GM03348 (cell line): ENCODE measurements at places on chromosomes 3 and 15.
A peak's percentile ranks its signal among the peaks of the same experiment; 100 is the strongest.

DNA sequence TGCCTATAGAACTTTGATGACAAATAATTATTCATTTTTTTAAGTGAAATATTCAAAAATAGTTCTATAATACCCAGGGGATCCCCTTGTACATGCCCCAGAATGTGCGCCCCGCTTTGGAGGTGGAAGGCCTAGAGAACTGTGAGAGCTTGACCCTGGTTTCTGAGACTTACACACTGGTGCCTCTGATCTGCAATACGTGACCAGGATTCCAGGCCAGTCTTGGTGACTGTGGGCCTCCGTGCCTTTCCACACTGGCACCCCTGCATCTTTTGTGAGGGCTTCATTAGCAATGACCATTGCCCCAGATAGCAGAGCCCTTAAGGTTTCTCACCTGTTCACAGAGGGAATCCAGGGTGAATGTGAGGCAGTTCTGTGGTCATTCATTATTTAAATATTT lies 44.0 kb downstream of the CLSTN2 start:
- no peak for DNase-seq

DNA sequence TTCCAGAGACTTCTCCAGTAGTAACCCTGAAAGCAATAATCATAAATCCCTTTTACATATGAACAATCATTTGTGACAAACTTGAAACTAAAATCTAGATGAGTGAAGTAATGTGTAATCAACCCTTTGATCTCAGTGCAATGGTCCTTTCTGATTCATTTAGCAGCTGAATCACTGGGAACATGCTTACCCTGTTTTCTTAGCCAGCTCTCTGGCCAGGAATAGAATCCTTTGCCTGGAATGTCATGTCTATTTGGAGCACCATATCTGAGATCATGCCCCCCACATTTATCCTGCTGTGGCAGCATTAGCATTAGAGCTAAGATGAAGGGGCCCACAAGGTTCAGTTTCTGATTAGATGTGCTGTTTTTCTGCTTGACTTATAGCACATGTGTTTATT lies 309.8 kb downstream of the OXSM start:
- no peak for DNase-seq

DNA sequence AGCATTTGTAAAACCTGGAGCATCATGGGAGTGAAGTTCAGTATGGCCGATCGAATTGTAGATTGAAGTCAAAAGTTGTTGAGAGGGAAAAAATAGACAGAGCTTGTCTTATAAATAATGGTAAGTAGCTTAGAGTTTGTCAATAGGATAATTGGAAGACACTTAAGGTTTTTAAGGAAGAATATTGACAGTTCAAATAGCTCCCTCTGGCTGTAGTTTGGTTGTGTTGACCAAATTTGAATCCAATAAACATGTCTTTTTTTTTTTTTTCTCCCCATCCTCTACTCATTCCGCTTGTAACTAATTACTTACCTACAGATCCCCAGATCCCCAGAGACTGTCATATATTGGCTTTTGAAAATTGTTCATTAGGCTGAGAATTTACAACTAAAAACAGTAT lies 677.0 kb downstream of the AGBL1 start:
- no peak for DNase-seq

DNA sequence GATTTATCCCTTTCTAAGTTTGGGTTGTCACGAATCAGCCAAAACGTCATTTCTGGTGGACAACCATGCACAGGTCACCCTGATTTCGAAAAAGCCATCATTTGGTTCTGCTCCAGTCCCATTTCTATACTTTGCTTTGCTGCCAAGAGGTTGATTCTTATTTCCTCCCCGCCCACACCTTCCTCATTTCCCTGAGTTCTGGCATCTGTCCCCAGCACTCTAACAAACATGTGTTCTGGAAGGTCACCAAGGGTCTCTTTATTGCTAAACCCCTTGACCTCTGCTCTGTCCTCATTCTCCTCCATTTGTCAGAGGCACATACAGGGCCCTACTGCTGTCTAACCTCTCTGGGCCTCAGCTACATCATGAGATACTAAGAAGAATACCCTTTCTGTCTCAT lies 36.4 kb upstream of the PTPRG start:
- DNase-seq = no peak

- DNase-seq = no peak
Measured at GRCh38 chr3:56633602-56634535, 49.2 kb downstream of the TASOR start.

DNA sequence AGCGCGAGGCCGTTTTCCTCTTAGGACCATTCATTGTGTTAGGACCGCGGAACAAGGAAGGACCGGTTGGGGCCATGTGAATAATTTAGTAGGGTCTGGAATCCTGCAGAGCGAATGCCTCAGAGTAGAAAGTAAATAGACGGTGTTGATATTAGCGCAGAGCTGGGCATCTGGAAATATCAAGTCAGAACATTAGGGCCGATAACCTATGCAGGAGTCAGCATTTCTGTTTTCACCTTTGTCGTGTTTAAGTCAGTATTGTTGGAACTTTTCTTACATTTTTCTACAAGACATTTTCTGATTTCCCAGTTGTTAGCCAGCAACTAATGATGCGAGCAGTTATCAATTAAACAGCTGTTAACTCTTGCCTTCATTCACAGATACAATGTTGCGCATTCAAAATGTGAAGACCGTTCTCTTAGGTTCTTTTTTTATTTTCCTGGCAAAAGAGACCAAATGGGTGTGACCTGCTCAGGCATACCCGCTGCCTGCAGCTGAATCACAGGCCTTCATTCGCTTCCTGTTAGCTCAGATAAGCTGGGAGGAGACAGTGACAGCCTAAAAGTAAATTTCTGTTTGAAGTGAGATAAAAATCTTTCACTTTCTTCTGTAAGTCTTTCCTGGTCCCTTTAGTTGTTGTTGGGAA lies 966 bp upstream of the PKM start:
- peak; percentile 85 for DNase-seq

GRCh38 chr3:149226776-149227175 lies 5.1 kb upstream of the CP start:
- DNase-seq = no peak

DNA sequence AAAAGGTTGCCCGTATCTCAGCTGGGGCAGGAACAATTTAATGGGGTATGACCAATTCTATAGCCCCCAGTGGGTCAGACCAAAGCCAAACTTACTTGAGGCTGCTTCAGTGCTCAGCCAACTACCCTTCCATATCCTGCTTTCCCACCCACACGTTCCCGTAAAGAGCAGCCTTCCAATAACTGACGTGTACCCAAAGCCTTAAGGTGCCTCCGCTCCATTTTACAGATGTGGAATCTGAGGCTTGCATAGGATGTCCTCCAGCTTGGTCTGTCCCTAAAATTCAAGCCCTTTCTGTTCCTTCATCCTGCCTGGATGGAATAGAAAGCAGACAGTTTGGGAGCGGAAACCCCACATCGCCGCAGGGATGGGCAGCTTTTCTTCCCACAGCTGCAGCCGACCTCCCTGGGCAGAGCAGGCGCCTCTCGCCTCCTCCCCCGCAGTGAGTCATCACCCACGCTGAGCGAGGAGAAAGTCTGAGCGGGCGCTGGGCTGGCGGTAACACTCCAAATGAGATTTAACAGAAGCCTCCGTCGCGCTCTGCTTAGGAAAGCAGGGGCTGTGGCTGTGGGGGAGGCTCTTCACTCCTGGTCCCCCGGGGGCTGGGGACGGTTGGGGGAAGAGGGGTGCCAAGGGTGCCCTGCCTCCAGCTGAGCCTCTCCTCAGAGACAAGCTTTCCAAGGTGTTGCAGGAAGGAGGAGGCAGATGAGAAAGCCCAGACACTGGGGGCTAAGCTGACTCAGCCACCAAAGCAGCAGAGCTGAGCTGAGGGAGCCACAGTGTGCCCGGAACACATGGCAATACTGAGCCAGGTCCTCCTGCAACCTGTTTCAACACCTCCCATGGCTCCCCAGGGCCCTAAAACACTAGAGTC lies 57.8 kb upstream of the HRH1 start:
- DNase-seq = peak; percentile 95

GRCh38 chr3:116331380-116331779 lies 113.9 kb downstream of the LSAMP start:
- no peak for DNase-seq

DNA sequence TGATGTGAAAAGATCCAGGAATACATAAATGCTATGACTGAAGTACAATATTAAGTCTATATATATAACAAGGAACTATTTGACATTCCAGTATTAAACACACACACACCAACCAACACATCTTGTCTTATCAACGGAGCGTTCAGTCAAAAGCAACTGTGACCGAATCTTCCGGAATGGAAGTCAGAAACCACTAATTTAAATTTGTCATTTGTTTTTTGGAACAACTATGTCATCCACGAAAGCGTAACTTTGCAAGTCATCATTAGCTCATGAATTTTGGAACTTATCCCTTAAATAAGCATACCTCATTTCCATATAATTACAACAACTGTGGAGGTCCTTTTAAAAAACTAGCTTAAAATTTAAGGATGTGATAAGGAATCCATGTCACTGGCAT lies 5.0 kb downstream of the ZNF385D start:
- DNase-seq = no peak

DNA sequence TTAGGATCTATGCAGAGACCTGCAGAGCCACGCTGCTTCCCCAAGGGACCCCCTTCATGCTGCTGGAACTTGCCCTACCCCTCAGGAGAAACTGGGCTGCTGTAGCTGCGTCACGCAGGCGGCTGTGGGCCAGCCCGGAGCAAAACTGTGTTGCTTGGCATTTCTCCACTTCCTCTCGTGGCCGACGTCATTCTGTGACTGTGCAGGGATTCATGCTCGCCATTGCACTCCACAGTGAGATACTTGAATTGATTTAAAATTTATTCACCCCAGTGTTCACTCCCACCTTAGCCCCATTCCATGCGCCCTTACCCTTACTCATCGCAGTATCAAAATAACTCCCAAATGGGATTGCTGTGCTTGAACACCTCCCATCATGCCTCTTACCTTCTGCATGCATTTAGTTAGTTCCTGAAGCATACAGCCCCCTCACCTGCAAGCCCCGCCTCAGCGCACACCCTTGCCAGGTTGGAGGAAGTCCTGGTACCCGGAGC lies 45.7 kb downstream of the TMEM44 start:
- peak; percentile 31 for DNase-seq

GRCh38 chr3:106943071-106943470 lies 434.2 kb upstream of the CCDC54 start:
- peak; percentile 4 for DNase-seq

DNA sequence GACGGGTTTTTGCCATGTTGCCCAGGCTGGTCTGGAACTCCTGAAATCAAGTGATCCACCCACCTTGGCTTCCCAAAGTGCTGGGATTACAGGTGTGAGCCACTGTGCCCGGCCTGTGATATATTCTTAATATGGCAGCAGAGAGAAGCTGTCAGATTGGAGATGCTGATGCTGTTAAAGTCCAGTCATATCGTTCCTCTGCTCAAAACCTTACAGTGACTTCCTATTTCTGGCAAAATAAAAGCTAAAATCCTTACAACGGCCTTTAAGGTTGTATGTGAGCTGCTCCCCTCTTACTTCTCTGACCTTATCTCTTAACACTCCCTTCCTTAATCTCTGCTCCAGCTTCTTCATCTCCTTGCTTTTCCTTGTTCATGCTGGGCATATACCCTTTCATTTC lies 26.6 kb upstream of the MGA start:
- no peak for DNase-seq

DNA sequence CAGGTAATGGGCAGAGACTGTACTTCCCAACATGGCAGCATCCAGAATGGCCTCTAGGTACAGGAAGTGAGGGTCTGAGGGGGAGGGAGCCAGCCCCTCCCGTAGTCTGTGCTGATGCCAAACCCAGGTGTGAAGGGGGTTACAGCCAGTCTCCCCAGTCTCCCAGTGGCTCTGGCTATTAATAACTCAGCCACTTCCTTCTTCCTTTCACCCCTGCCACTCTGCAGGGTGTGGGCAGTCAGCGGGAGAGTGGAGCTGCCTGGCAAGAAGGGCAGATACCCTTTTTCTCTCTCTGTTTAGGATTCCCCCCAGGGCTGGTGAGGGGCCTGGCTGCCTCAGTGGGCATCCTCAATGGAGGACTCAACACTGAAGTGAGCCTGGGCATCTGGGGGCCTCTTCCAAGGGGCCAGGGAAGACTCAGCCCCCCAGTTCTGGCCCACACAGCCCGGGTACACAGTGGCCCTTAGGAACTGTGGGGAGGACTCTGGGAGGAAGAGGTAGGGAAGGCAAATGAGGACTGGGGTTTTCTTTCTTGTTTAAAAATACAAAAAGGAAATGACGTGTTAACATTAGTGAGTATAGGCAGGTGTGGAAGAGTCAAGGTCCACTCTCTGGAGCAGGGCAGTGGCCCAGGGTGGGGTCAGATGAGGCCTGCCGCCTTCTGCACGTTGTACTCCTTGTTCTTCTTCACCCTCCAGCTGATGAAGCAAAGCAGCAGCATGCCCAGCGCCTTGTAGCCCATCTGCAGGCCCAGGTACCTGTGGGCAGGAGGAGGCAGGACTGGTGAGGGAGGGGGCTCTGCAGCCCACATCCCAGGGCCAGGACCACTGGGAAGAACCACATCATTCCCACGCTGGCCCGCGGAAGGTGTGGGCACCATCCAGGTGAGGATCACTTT lies 38.6 kb upstream of the RAB6B start:
- no peak for DNase-seq
